GM23338 (cell line): ENCODE measurements at places on chromosomes 4 and X. TPM values are rescaled to one million over a fixed set of nuclear protein-coding genes. Genes with fewer than 3 reads are reported as not detected.

Gene TBCK
- total RNA-seq = 26.5 and 28.9 TPM in 2 replicates

Gene GRK4
- 0.82 and 1.4 TPM in 2 replicates for total RNA-seq

Gene SUPT20HL1
- not detected in 2 replicates for total RNA-seq

Gene SSX3
- total RNA-seq = not detected in 2 replicates

Gene PARM1
- total RNA-seq = 9.4 and 10.4 TPM in 2 replicates

Gene PNMA3
- total RNA-seq = 5.7 and 8.5 TPM in 2 replicates

Gene N4BP2
- 37.5 and 46.3 TPM in 2 replicates for total RNA-seq

Gene CFAP99
- not detected in 2 replicates for total RNA-seq
